ENCODE measurements at places on chromosomes 4 and X. TPM values are rescaled to one million over a fixed set of nuclear protein-coding genes. Genes with fewer than 3 reads are reported as not detected.
A peak's percentile ranks its signal among the peaks of the same experiment; 100 is the strongest.

- peak overlapping the region; percentile 89 for H3K27ac ChIP-seq
- H3K4me1 ChIP-seq: peaks cover 8% of the 10 kb centered on the region
- H3K36me3 ChIP-seq: no peaks in the 10 kb centered on the region
- peak; percentile 1 for DNase-seq
Measured at GRCh38 chr4:127781300-127782024, 660 bp upstream of the HSPA4L start.

GRCh38 chr4:185656467-185656931 lies 121.2 kb upstream of the PDLIM3 start:
- peaks cover 23% of the 10 kb centered on the region for H3K36me3 ChIP-seq
- peak overlapping the region; percentile 43 for H3K4me3 ChIP-seq
- no peak for DNase-seq
- H3K4me1 ChIP-seq: peaks cover 18% of the 10 kb centered on the region
- peak overlapping the region; percentile 94 for H3K27ac ChIP-seq

DNA sequence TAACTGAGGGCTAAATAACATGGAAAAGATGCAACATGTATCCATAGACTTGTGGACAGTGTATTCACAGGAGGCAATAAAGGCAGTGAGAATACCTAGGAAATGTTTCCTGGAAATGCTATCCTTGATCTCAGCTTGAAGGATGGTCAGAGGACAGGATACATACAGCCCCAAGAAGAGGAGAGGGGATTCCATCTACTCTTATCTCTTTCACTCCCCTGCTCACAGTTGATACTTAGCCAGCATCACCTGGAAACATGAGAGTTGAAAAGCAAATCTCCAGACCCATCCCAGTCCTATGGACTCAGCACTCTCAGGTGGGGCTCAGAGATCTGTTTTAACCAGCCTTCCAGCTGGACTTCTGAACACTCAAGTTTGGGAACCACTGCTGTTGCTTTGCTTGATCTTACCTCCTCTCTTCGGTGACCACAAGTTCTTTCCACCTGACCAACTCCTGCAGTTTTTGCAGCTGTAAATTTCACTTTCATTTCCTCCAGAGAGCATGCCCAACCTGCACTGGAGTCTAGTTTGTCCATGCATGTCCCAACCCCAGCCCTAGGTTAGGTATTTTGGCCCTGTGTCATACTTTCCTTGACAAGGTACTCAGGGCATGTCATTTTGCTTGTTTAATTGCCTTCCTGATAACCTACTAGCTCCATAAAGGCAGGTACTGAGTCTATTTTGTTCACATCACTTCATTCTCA lies 10.4 kb downstream of the RELL1 start:
- no peak for DNase-seq
- H3K27ac ChIP-seq: no peak overlapping the region
- H3K36me3 ChIP-seq: no peaks in the 10 kb centered on the region
- H3K27me3 ChIP-seq: no peaks in the 10 kb centered on the region
- H3K4me3 ChIP-seq: no peak overlapping the region

- peak; percentile 70 for DNase-seq
- H3K4me3 ChIP-seq: no peak overlapping the region
- peaks cover 2% of the 10 kb centered on the region for H3K27me3 ChIP-seq
- no peak overlapping the region for H3K27ac ChIP-seq
- peaks cover 3% of the 10 kb centered on the region for H3K4me1 ChIP-seq
- no peaks in the 10 kb centered on the region for H3K36me3 ChIP-seq
Measured at GRCh38 chr4:128590034-128590740, 219.3 kb upstream of the JADE1 start.

- H3K4me3 ChIP-seq: no peak overlapping the region
- H3K36me3 ChIP-seq: no peaks in the 10 kb centered on the region
- no peak for DNase-seq
- H3K27ac ChIP-seq: no peak overlapping the region
- H3K27me3 ChIP-seq: no peaks in the 10 kb centered on the region
Measured at GRCh38 chrX:19906293-19906692, 18.9 kb upstream of the SH3KBP1 start.

DNA sequence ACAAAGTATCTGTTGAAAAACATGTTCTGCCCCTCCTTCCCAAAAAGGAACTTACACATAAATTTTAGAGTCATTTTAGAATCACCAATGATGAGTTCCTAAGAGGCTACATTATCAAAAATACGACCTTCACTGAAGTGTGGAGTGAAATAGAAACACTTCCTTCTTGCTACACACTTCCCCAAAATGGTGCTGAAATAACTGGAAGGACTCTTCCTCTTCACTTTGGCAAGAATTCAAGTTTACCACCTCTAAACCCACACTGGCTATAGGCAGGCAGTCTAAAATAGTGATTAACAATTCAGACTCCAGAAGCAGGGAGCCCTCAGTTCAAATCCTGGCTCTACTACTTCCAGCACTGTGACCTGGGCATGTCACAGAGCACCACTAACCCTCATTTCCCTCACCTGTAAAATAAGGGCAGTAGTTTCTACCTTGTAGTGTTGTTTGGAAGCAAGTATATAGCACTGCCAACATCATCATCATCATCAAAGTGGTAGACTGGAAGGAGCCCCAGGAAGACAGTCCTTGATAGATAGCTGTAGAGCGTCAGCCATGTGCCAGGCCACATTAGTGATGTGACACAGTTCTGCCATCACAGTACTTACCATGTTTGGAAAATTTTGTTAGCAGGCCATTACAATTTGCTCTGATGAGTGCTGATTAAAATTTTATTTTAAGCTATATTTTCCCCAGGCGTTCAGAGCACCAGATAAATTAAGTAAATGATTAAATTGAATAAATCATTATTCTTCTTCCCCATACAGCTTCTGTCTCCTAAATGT lies 103.3 kb downstream of the PARM1 start:
- H3K27ac ChIP-seq: no peak overlapping the region
- no peaks in the 10 kb centered on the region for H3K4me1 ChIP-seq
- DNase-seq: no peak
- H3K27me3 ChIP-seq: no peaks in the 10 kb centered on the region
- H3K36me3 ChIP-seq: no peaks in the 10 kb centered on the region
- no peak overlapping the region for H3K4me3 ChIP-seq

DNA sequence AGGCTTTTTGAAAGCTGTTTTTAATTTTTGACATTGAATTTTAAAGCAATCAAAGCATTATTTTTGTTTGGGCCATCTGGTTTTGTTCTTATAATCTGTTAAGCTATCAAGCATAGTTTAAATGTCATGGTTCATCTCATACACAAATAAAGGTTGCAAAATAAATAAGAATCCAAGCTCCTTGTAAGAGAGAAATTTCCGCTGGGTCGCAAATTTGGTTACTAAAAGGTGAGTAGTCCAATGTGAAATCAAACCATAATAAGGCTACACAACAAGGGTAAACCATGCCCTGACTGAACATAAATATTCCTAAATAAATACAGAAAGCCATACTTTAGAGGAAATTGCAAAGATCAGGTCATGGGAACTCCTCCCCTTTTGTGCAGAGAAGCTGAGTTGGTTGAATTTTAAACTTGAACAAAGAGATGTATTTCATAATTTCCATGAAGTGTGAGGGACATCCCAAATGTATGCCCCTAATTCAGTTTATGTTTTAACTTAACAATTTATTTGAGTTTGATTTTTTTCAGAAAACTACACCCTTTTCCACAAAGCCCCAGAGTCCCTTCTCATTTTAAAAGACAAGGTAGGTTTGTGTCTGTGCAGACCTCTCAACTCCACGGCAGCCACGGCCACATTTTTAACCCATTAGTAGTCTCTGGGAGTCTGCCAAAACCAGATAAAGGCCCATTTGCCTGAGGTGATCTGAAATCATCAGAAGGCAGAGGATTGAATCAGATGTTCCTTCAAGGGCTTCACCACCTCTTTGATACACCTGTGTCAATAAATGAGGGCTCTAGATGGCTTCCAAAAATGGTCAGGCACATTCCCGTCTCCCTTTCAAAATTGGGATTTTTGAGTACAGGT lies 85.2 kb downstream of the PLAC1 start:
- H3K4me1 ChIP-seq: no peaks in the 10 kb centered on the region
- peaks cover 4% of the 10 kb centered on the region for H3K27me3 ChIP-seq
- no peak overlapping the region for H3K27ac ChIP-seq
- no peak for DNase-seq
- H3K36me3 ChIP-seq: no peaks in the 10 kb centered on the region

DNA sequence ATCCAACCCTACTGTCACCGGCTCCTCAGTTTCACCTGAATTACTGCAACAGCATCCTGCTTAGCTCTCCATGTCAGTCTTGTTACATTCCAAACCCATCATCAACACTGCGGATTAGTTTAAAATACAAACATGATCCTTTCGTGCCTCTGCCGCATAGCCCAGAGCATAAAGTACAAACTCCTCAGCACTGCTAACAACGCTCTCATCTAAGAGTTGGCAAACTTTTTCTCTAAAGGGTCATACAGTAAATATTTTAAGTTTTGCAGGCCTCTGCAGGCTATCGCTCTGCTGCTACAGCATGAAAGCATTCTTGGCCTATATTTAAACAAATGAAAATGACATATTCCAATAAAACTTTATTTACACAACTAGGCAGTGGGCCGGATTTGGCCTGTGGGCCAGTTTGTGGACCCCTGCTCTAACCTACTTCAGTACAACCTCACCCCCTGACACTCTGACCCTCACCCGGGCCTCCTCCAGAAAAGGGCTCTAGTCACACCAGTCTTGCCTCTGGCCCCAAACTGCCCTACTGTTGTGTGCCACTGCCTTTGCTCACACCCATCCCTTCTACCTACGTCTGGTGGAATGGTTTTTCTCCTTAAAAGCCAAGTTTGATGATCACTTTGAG lies 7.2 kb downstream of the STX18 start:
- DNase-seq: no peak
- H3K4me1 ChIP-seq: no peaks in the 10 kb centered on the region
- H3K36me3 ChIP-seq: no peaks in the 10 kb centered on the region

DNA sequence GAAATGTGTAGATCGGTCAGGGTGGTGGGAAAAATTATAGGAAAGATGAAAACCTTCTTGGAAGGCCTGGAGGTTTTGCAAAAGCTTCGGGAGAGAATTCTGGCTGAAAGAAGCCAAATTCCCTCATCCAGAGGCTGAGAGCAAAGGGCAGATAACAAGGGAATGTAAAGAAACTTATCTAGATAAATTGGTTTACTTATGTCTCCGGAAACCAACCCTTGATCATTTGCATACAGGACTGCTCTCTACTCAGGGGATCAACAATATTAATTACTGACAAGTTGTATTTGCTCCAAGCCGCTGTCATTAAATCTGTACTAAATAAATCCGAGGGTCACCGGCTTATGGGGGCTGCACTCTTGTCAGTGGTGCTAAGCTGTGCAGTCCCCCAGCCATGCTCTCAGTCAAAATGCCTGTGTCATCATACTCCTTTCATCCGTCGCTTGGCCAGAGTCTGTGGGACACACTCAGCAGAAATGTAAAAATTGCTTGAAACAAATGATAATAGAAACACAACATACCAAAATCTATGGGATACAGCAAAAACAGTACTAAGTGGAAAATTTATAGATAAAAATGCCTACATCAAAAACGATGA lies 715.7 kb downstream of the KCTD8 start:
- no peak for DNase-seq
- no peaks in the 10 kb centered on the region for H3K4me1 ChIP-seq
- H3K27me3 ChIP-seq: no peaks in the 10 kb centered on the region
- H3K4me3 ChIP-seq: no peak overlapping the region
- no peak overlapping the region for H3K27ac ChIP-seq
- no peaks in the 10 kb centered on the region for H3K36me3 ChIP-seq

- no peak for DNase-seq
- H3K4me3 ChIP-seq: no peak overlapping the region
- no peak overlapping the region for H3K27ac ChIP-seq
- H3K36me3 ChIP-seq: no peaks in the 10 kb centered on the region
- H3K27me3 ChIP-seq: peaks cover 2% of the 10 kb centered on the region
Measured at GRCh38 chrX:72238183-72238582, 644 bp downstream of the ERCC6L start.

DNA sequence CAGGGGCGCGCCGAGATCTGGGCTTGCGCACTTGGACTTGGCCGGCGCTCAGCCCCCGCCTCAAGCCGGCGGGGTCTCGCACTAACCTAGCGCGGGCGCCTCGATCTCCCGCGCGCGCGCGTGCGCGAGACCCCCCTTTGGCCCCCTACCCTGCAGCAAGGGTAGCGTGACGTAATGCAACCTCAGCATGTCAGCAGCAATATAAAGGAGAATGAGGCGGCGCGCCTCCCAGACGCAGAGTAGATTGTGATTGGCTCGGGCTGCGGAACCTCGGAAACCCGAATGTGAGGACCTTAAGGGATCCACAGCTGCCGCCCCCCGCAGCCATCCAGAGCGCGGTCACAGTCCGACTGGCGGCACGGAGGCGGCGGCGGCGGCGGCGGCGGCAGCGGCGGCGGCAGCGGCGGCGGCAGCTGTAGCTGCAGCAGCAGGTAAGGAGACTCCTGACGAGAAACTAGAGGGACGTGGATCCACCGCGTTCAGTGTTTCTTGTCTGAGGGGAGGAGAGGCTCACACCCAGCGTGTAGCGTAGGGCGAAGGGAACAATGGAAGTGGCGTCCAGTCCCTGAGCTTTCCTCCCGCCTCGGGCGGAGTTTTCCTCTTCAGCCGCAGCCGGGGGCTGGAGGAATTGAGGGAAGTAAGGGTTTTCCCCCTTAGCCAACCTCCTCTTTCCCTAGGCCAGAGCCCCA lies at the start of the genes SATL1 and ZNF711:
SATL1 (minus strand) TSS at position 19 of the 689 bp plus-strand sequence. CDS start 134,811 bp downstream, outside the sequence.
ZNF711 (plus strand) TSS at position 231 of the 689 bp plus-strand sequence. CDS start 3,582 bp downstream, outside the sequence.
- peak; percentile 58 for DNase-seq
- H3K4me3 ChIP-seq: peak within 1 kb of the TSS; percentile 58
- no peaks in the 10 kb centered on the region for H3K36me3 ChIP-seq
- H3K27ac ChIP-seq: peak within 1 kb of the TSS; percentile 95
- no peaks in the 10 kb centered on the region for H3K27me3 ChIP-seq
- H3K4me1 ChIP-seq: no peaks in the 10 kb centered on the region

GRCh38 chr4:2365913-2366210 lies 52.6 kb downstream of the ZFYVE28 start:
- peaks cover 52% of the 10 kb centered on the region for H3K4me1 ChIP-seq
- no peaks in the 10 kb centered on the region for H3K27me3 ChIP-seq

GRCh38 chrX:123274796-123275195 lies 90.7 kb downstream of the GRIA3 start:
- H3K27ac ChIP-seq: no peak overlapping the region
- H3K4me1 ChIP-seq: peaks cover 4% of the 10 kb centered on the region
- no peak overlapping the region for H3K4me3 ChIP-seq
- no peaks in the 10 kb centered on the region for H3K27me3 ChIP-seq
- no peaks in the 10 kb centered on the region for H3K36me3 ChIP-seq

DNA sequence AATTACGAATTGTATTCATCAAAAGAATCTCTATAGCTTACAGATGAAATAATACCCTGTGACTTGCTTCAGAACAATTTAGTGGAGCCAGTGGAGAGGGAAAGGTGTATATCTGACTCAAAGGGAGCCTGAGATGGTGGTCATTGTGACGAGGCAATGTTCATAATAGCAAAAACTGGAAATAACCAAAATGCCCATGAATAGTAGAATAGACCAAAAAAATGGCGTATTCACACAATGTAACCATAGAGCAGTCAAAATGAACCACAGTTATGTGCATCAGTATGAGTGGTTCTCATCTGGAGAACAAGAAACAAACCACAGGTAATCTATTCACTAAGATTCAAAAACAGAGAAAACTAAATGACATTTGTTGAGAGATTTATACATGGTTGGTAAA lies 125.3 kb upstream of the CLNK start:
- no peak overlapping the region for H3K4me3 ChIP-seq
- H3K36me3 ChIP-seq: no peaks in the 10 kb centered on the region
- H3K27ac ChIP-seq: no peak overlapping the region
- no peaks in the 10 kb centered on the region for H3K27me3 ChIP-seq
- DNase-seq: no peak

PNMA6F gene
- total RNA-seq: 1.4 TPM

PHOX2B gene
- total RNA-seq: 0.11 TPM

POU3F4 gene
- 2.4 TPM for total RNA-seq

TMEM255A gene
- total RNA-seq: 43.9 TPM

GDPD2 gene
- 9.6 TPM for total RNA-seq

BMX gene
- total RNA-seq: 1.4 TPM

RAI2 gene
- total RNA-seq: 5.2 TPM

TCEAL7 gene
- 45.2 TPM for total RNA-seq

AIFM1 gene
- 19.0 TPM for total RNA-seq

FAT1 gene
- total RNA-seq: 217 TPM

All from spinal cord (tissue), 10 donors.